Hematopoietic multipotent progenitor cell treated with erythropoietin and hydrocortisone succinate and interleukin-3 and kit ligand, for 6 days (in vitro differentiated cells): ENCODE measurements at places on chromosomes 1 and 21.
A peak's percentile ranks its signal among the peaks of the same experiment; 100 is the strongest.

DNA sequence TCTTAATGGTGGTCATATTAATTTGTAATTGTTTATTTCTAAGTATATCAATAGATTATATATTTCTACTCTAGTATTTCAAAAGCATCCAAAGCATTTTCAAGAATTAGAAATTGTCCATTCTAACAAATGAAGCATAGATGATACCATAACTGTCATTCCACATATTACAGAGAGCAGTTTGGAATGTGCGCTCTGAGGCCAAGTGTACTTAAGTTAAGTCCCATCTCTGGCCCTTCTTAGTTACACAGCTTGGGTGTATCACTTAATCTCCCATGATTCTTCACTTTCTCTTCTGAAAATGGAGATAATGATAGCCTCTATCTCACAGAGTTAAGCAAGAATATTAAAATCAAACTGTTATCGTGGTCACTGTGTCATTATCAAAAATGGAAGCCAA is 281.1 kb downstream of the MRPL39 start:
- no peak for DNase-seq

GRCh38 chr1:202249846-202250245 is 56.2 kb downstream of the LGR6 start:
- DNase-seq = no peak

GRCh38 chr21:31190516-31190915 is 152.2 kb upstream of the KRTAP19-8 start:
- no peak for DNase-seq

DNA sequence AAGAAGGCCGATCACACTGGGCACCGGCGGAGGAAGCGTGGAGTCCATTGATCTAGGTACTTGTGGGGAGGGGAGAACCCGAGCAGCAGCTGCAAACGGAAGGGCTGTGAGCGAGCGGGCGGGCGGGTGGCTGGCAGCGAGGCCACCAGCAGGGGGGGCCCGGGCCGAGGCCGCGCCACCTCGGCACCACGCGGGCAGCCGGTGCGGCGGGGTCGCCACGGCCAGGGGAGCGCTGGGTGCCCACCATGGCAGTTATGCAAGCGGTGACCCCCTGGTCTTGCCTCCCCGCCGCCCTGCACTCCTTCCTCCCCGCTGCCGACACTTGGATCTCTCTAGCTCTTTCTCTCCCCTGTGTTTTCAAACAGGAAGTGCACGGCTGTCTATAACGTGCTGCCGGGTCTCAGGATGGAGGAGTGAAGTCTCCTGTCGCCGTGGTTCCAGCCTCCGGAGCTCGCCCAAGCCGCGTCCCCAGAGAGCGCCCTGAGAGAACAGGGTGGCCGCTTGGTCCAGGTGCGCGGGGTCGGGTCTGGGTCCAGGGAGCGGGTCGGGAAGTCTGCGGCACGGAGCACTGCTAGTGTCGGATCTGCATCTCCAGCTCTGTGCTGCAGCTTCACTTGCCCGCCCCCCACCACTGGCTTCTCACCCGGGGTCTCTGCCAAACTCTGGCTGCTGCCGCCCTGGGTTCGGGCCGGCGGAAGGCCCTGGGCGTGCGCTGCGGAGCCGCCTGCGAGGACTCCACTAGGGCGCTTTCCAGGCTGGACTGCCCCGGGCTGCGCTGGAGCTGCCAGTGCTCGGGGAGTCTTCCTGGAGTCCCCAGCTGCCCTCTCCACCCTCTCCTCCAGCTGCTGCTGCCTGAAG is 22.7 kb downstream of the LRRC8D start:
- peak; percentile 85 for DNase-seq

GRCh38 chr1:31848381-31848897 is 32.6 kb upstream of the SPOCD1 start:
- DNase-seq = no peak

DNA sequence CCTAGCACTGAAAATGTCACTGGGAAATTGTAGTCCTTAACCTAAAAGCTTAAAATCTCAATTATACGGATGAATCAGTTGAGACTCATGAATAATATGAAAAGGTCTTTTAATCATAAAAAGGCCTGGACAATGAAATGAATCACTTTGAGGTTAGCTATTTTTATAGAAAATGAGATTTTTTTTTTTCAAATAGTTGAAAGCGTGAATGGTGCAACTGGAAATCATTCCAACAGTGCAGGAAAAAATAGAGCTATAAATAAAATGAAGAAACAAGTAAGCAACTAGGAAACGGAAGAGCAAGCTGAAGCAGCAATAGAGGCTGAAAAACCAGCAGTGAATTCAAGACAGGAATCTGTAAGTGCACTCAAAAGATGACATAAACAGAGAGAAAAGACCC is 142.9 kb downstream of the BACH1 start:
- no peak for DNase-seq

DNA sequence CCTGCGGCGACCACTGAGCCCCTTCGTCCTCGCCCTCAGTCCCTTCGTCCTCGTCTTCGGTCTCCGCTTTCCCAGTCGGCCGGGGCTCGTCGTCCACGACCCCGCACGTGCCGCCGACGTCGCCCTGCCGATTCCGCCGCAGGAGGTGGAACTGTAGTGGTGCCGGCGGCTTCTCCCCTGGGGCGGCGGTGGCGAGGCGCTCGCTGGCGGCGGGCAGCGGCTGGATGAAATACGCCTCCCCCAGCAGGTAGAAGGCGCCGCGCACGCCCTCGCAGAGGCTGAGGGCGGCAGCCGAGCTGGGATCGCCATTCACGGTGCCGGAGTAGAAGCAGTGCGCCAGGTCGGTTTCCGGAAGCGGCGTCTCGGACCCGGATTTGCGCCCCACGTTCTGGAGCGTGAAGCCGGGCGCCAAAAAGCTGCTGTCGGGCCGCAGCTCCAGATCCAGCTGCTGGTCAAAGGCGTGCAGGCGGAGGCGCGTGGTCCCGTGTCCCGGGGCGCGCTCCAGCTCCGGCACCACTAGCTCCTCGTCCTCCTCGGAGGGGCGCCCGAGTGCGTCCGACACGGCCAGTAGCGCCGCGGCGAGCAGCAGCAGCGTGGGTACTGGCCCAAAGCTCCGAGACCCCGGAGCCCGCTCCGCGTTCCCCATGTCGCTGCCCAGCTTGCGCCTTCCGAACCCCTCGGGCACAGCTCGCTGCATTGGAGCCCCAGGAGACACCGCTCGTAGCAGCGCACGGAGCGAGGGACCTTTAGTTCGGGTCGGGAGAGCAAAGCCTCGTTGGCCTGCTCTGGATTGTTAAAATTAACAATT is 747 bp downstream of the ADAMTS1 start:
- DNase-seq = peak; percentile 25

DNA sequence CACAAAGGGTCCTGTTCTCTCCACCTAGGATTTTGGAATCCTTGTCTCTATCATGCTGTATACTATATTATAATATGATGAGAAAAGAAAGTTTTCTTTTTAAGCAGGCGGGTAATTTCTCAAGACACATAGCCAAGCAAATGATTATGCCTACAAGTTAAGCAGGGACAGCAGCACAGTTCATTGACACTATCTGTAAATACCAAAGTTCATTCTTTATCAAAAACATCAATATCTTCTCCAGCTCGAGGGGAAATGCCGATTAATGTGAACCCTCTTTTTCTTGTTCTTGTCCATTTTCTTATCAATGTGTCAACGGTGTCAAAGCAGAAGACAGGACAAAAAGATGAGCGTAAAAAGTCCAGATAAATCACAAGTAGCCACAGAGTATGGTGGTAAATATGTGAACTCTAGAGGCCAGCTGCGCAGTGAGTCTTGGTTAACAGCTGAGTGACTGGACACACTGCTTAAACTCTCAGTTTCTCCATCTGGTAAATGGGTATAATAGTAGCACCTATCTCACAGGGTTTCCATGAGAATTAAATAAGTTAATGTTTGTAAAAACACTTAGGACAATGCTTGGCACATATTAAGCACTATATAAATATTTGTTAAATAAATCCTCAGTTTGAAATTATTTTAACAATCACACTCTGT is 30.9 kb downstream of the LPAR3 start:
- DNase-seq = no peak

- peak; percentile 19 for DNase-seq
Observed at GRCh38 chr1:63524201-63524600, 876 bp downstream of the EFCAB7 start.

DNA sequence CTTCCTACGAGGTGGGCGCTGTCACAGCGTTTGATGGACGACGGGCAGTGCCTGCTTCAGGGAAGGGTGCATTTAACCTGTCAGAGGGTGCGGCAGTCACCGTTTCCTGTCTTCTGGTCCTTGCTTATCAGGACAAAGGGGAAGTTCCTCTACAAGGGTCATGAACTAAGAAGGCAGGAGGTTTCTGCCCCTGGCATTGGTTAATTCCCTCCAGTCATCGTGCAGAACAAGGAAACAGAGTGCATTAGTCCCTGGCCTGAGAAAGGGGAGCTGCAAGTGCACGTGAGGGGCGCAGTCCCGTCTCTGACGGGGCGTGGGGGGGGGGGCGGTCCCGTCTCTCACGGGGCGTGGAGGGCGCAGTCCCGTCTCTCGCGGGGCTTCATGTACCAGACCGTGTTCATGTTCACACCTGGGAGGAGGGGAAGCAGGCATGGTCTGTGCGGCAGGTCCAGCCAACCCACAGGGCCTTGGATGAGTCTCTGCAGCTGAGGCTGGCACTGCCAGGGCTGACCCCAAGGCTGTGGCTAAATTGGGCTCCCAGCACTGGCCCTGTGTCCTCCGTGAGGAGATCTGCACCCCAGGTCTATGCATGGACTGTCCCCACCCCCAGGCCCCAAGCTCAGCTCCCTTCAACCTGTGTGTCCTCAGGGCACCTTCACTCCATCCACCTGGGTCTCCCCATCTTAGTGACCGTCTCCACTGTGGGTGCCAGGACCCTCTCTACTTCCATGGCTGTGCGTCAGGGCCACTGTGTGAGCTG is 89.2 kb upstream of the COL6A1 start:
- DNase-seq = peak; percentile 63

- no peak for DNase-seq
Observed at GRCh38 chr1:215603319-215603718, 36.2 kb downstream of the KCTD3 start.

DNA sequence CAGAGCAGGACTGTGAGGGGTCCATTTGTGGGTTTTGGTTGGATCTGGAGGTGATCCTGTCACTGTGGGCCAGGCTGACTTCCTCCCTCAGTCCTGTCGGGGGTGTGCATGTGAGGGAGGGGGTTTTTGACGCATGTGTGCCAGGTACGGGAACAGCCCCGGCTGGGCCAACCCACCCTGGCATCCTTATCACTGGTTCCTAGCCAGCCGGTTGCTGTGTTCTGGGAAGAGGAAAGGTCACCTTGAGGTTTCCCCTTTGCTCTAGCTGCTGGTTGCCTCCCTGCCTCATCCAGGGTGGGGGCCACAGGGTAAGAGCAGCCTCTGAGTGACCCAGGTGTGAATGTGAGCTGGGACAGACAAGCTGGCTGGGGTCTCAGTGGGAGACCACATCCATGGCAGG is 2.5 kb downstream of the SLC26A9 start:
- no peak for DNase-seq

- DNase-seq = no peak
Observed at GRCh38 chr21:46493828-46494227, 35.1 kb downstream of the DIP2A start.

- peak; percentile 70 for DNase-seq
Observed at GRCh38 chr1:68116643-68117235, 66.3 kb upstream of the DIRAS3 start.

DNA sequence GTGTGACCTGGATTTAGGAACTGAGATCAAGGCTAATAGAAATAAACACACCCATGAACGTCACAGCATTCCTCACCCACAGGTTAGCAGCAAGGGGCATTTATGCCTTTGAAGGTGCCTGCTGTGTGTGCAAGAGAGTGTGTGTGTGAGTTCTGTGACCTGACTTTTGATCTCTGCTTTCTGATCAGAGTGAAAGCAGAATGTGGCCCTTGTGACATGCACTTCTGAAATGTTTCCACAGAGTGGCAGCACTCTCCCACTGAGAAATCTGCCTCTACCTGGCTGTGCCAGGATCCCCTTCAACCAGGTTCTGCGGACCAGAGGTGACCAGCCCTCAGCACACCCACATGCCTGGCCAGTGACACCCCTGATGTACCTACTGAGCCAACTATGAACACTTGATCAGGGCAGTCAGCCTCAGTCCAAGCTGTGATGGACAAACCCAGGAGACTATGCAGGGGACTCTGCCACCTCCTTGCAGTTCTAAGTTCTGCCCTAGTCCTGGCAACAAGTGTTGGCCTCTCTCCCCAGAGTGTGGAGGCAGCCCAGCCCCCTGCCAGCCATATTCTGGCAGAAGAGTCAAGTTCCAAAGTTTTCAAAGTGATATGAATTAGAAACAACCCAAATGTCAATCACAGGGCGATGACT is 41.0 kb downstream of the RXRG start:
- DNase-seq = peak; percentile 49

GRCh38 chr1:59138402-59138801 is 158.5 kb upstream of the FGGY start:
- DNase-seq = peak; percentile 22

GRCh38 chr1:168821434-168821833 is 92.4 kb upstream of the DPT start:
- DNase-seq = no peak
